Right renal pelvis (tissue), 4 donors: ENCODE measurements at places on chromosomes 1 and 21.

- DNase-seq = no peak
Observed at GRCh38 chr1:16981269-16981849, 939 bp upstream of the MFAP2 start.

DNA sequence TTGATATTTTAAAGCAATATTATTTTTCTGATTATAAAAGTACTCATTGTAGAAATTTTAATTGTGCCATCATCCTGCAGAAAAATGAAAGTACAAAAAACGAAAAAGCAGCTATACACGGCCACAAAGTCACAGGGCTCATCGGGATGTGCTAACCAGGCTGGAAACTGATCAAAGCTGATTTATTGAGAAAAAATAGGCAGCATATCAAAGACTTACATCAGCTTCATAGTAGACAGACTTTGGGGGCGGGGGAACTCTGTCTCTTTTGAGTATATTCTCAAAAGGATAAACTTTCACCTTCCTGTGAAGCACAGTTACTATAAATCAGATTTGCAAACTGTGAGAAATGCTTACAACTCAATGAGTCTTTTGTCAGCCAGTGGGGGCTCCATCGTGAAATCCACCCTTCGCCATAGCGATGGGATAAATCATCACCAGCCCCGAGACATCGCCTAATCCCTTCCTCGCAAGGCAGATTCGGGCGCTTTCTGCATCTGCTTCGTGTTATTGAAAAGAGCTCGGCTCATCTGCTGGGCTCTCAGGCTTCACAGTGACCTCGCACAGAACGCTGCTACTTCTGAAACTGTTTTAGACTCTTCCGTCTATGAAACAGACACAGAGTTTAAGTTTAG, 69.2 kb upstream of the ERG start:
- no peak for DNase-seq

GRCh38 chr1:244730934-244731434, 78.1 kb downstream of the DESI2 start:
- DNase-seq = peak; percentile 4

- DNase-seq = no peak
Observed at GRCh38 chr1:183477986-183478781, 5.9 kb downstream of the SMG7 start.

DNA sequence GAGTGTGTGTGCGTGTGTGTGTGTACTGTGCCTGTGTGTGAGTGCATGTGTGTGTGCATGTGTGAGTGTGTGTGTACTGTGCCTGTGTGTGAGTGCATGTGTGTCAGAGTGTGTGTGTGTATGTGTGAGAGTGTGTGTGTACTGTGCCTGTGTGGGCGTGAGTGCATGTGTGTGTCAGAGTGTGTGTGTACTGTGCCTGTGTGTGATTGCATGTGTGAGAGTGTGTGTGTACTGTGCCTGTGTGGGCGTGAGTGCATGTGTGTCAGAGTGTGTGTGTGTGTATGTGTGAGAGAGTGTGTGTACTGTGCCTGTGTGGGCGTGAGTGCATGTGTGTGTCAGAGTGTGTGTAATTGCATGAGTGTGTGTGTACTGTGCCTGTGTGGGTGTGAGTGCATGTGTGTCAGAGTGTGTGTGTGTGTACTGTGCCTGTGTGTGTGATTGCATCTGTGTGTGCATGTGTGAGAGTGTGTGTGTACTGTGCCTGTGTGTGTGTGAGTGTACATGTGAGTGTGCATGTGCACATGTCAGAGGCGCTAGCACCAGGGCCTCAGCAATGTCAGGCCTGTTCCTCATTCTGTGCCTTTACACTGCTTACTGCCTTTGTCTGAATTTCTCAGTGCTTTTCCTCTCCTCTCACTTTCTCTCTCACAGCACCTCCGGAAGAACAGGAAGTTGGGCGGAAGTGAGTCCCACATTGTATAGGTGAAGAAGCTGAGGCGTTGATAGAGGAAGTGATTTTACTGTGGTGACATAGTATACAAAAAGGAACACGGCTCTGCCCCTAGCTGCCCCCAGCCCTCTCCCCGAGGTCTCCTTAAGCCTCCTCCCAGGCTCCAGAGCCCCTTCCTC, 4.9 kb downstream of the SLC5A9 start:
- DNase-seq = no peak

DNA sequence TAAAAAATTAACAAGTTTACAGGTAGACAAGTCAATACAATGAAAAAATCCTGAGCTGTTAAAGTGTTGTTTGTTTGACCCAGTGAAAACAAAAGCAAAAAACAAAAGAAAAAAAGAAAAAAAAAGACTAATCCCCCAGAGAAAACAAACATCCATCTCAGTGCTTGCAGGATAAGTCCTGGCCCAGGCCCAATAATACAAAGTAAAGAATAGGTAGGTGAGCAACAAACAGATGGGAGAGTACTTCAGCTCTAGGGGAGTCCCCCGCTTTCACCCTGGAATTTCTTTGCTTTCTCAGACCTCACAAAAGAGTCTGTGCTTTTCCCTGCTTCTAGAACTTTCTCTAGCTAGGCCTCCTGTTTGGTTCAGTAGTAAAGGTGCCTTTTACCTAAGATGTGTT, 70.3 kb downstream of the ABCA4 start:
- DNase-seq = no peak

DNA sequence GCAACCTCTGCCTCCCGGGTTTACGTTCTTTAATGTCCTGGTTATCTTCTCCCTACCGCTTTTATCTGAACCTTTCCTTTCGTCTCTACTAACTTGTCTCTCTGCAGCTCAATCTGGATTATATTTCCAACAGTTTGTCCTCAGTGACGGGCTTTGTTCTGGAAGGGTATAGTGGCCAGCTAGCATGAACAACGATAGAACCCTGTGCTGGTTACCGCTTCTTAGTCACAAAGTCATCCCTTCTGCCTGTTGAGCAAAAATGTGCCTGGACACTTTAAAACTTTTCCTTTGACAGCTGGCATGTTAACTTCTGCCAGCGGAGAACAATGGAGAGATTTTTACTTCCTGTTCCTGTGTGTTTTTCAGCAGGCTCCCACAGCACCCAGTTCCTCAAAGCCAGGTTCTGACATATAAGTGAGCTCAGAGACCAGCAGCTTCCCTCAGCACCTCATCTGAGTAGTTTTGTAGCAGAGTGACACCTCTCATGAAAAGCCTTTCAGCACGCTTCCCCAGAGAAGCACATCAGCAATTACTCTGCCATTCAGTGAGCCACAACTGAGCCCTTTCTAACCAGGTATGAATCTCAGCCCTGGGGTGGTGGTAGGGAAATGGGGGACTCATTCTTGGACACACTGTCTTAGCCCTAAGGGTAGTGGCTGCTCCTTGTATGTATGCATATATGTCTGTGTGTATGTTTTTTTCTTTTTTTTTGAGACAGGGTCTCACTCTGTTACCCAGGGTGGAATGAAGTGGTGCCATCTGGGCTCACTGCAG, 23.6 kb upstream of the CCDC17 start:
- DNase-seq = no peak

GRCh38 chr1:64923294-64923718, 43.0 kb downstream of the JAK1 start:
- DNase-seq = no peak

DNA sequence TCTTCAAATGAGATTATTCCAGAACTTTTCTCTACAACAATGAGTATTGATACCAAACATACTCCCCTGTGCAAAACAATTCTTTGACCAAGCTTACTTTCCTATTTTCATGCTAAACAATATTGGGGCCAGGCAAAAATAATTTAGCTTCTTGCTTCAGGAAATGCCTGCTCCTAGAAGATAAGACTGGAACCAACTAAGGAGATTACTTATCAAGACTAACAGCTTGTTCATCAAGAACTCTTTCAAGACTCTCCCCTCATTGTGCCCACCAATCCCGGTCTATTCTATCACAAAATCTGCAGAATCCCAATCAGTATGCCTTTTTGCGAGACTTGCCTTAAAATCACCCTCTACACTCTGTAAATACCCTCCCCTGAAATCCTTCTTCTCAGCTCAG, 536.6 kb downstream of the RWDD3 start:
- DNase-seq = no peak

DNA sequence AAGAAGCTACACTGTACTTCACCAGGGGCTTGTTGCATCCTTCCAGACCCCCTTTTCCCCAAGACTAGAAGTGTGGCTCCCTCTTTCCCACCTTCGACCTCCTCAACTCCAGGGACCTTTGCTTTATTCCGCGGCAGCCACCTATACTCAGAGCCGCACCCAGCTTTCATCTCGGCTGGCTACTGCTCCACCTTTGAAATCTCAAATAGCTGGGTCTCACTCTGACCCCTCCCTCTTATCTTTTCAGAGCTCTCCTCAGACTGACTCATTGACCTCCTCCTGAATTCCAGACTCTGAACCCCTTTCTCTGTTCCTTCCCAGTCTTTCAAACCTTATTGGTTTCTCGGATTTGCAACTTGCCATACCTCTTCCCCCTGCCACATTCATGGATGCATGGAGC, 144.7 kb upstream of the JUN start:
- DNase-seq = no peak

- DNase-seq = no peak
Observed at GRCh38 chr1:10399444-10399941, 629 bp downstream of the PGD start.

DNA sequence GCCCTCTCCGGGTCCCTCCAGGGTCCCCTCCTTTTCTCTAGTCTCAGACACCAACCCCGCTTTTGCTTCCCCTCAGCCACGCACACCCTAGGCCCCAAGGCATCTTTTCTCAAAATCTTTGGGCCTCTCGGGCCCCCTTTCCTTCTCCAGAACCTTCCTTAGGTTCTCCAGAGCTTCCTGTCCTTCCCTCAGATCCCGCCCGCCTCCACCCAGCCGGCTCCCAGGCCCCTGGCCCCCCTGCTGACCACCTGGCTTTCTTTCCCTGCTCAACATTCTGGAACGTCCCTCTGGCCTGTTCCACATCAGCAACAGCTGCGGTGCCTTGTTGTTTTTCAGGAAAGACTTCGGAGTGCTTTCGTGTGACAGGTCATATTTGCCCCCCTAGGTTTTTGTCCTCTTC, 1.2 kb downstream of the ZDHHC18 start:
- no peak for DNase-seq

- no peak for DNase-seq
Observed at GRCh38 chr1:25562101-25562927, 18.9 kb downstream of the LDLRAP1 start.

DNA sequence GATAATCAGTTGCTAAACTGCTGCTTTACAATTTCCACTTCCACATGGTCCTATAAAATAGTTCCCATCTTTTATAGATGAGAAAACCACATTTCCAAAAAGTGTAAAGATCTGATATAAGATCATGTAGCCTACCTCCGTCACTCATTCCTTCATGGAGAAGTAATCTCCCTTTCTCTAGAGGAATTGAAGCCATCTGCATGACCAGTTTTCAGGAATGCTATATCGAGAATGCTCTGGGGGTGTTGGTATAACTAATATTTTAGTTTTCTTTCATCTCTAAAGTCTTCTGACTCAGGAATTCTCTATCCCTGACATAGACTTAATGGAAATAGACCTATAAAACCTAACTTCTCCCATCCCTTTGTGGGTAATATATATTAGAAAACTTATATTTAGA, 173.0 kb upstream of the UBE2U start:
- DNase-seq = no peak

- DNase-seq = no peak
Observed at GRCh38 chr1:208766832-208767231, 522.6 kb upstream of the PLXNA2 start.

DNA sequence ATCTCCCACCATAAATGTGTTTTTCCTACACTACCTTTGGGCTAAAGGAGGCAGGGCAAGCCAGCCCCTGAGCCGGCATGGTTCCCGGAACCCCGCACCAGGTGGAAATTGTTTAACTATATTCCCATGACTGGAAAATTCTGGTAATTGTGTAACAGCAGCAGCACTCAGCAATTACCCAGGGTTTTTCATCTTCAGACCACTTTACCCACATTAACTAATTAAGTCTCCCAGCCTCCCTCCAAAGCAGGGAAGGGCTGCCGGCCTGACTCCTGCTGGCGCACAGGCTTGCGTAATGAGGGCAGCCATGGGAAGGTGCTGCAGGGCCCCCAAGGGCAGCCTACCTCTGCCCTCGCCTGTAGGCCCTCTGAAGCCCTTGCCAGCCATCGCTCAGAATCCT, 140.7 kb upstream of the VAMP3 start:
- DNase-seq = no peak

DNA sequence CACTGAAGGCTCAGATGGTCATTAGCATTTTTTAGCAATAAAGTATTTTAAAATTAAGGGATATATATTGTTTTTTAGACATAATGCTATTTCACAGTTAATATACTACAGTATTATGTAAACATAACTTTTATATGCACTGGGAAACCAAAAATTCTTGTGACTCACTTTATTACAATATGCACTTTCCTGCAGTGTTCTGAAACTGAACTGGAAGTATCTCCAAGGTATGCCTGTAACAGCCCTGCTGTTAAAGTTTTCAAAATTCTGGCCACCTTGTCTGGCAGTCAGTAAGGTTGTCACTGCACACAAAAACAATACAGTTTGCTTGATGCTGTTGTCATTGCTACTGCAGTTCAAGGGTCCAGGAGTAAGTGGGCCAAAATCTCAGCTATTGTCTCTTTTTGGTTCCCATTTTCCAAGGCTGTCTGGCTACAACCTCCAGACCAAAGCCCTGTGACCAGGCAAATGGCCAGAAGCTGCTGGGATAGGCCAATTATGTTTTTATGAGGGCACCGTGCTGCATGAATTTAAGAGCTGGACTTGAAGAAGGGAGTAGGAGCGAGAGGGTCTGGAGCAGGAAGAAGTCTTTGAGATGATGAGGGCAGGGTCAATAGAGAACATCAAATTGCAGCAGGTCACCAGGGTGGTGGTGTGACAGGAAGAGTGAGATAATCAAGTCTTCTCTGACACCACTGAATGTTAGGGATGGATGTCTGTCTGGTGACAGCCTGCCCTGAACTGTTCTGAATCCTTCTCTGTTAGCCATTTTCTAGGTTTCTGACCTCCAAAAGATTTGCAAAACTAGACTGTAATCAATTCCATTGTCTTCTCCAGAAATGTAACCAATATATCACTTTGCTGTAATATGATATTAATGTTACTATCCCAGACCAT, 82.3 kb upstream of the CACHD1 start:
- DNase-seq = no peak
